ENCODE measurements at places on chromosomes 5 and 9. TPM values are rescaled to one million over a fixed set of nuclear protein-coding genes. Genes with fewer than 3 reads are reported as not detected.

Gene FNIP1
- total RNA-seq = 88.3 TPM

Gene SMIM27
- 1.9 TPM for total RNA-seq

Gene NUTM2F
- total RNA-seq = not detected

Gene IL5
- total RNA-seq = not detected

Gene AQP3
- total RNA-seq = 21.2 TPM

Gene ADAMTSL2
- under 0.01 TPM for total RNA-seq

Gene AIF1L
- 3.1 TPM for total RNA-seq

Gene PRR16
- total RNA-seq = 9.3 TPM

Gene ABITRAM
- total RNA-seq = 6.5 TPM

Gene DNAH5
- 2.6 TPM for total RNA-seq

Gene PCDHGC4
- 6.0 TPM for total RNA-seq

Gene PCDHGA3
- total RNA-seq = 2.6 TPM

Gene GPR21
- total RNA-seq = 0.17 TPM

Gene GRAMD2B
- 10.6 TPM for total RNA-seq

Gene ORM2
- not detected for total RNA-seq

Gene SLC25A48
- not detected for total RNA-seq

Gene PALM2AKAP2
- 5.1 TPM for total RNA-seq

Gene GAS1
- total RNA-seq = 37.4 TPM
